Stimulated activated CD8-positive, alpha-beta memory T cell treated with anti-CD3 and anti-CD28 coated beads, Interleukin-7, amount 100 ng/mL, for 1 hour (primary cell): ENCODE measurements at places on chromosomes 6 and 20.
A peak's percentile ranks its signal among the peaks of the same experiment; 100 is the strongest.

DNA sequence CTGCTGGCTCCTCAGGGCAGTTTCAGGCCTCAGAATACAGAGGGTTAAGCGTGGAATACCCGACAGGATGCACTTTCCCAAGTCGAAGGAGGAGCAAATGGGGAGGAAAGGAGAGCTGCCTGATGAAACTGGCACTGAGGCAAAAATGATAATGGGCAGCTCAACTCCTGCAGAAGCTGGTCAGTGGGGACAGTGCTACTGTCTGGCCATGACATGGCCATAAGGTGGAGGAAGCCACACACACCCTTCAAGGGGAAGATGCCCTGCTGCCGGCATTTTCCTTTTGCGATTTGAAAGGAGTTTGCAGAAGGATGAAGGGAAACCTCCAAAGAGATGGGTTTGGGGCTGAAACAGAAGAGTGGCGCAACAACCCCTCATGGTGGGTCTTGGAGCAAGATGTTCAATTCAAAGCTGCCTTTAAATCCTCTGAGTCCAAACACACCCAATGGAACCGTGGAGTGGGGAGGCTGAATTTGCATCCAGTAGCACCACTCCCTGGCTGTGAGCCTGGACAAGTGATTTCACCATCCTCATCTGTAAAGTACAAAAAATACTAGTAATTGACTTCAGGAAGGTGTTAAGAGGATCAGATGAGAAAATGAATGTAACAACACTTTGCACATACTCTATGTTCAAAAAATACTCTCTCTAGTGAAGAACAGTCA is 3.2 kb downstream of the ADIG start:
- no peak for DNase-seq

DNA sequence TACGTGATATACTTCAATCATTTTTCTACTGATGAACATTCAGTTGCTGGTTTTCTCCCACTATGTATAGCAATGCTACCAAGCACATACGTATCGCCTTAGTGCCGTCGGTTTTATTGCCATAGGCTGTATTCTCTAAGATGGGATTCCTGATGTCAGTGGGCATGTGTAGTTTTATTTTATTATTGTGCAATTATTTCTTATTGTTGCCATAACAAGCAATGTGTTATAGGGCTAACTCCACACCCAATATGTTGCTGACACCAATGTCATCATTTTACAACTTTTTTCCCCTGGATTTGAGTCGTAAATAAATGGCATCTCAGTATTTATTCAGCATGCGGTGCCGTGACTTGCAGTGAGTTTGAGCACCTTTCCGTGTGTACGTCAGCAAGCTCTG is 10.8 kb upstream of the DACT2 start:
- DNase-seq, result no peak

DNA sequence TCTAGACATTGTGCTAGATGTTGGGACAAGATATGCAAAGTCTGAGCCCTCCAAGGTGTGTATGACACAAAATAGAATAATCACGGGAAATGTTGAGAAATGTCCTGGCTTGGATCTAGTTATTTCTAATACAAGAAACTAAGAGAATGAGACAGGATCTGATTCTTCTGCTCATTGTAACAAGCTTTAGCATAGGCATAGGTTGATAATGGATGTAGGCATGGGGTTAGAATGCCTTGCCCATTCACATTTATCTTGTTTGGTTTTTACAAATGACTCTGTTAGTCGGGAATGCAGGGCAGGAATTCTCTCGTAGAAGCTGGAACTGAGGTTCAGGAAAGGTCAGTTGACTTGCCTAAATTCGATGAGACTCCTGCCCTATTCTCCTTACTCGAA is 1.5 kb upstream of the SLC26A8 start:
- DNase-seq, result no peak

GRCh38 chr6:43838276-43839036 is 68.4 kb downstream of the VEGFA start:
- no peak for DNase-seq

- no peak for DNase-seq
These were observed at the start of gene ZBTB46 for GRCh38 chr20:63830841-63831588. TSS of gene ZBTB46 (minus strand) at chr20:63831264. CDS start at chr20:63790757, 40,507 bp downstream.

GRCh38 chr6:43608310-43608763 is 20.7 kb downstream of the GTPBP2 start:
- DNase-seq, result peak; percentile 20

DNA sequence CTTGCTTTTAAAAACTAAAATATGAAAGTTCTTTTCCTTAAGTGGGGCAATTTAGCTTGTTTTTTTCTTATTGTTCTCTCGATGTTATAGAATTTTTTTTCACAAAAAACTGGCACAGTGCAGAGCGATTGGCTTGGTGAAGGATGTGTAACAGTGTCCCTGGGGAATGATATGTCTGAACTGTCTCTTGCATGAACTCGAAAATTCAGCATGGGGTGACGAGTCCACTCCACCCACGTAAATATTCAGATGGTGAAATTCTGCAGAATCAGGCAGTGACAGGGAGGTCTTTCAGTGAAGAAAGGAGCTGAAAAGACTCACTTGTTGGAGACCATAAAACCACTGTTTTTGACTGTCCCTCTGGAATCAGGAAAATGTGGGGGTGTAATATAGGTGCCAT is 505.3 kb downstream of the MMUT start:
- DNase-seq, result no peak

DNA sequence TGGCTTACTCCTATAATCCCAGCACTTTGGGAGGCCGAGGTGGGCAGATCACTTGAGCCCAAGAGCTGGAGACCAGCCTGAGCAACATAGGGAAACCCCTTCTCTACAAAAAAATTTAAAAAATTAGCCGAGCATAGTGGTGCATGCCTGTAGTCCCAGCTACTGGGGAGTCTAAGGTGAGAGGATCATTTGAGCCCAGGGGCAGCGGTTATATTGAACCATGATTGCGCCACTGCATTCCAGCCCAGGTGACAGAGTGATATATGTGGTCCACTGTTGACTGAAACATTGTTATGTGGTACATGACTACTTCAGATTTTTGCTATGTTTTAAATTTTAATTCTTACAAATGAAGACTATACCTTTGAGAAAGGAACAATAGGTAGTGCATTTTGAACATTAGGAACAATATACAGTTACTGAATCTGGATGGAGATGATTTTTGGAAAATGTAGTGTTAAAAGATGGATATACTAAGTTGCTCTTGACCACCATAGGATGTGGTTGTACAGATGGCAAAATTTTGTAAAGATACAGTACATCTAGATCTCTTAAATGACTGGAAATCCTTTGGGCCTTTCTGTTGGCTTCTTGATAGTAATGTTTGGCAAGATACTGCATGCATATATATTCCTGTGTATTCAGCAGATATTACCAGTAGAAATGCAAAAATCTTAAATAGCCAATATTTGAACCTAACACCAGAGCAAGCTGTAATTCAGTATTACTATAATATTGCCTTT is 35.9 kb downstream of the MAPK14 start:
- no peak for DNase-seq

GRCh38 chr6:30006170-30007131 is 54.6 kb upstream of the POLR1H start:
- DNase-seq, result no peak

- no peak for DNase-seq
These were observed 60.0 kb downstream of the JARID2 start for GRCh38 chr6:15305909-15306308.

DNA sequence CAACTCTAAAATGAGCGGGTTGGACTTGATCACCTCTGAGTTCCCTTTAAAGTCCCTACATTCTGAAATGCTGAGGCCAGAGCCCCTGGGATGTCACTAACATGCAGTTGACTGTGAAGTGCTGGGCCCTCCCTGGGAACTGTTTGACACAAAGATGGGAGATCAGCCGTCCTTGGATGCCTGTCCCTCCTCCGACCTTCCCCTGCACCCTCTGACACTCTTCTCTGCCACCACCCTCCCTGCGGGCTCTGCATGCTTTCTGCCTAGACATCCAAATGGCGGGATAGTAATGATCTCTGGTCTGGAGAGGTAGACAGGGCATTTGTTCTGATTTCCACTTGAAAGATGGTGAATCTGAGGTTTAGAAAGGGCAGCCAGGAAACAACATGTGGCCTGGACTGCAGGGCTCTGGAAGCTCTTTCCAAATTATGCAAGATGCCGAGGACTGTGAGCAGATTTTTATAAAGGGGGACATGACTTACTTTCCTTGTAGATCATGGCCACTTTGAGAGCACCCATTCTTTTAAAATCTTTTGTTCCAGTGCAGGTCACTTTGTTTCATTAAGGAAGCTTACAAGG is 113.2 kb downstream of the ZDHHC14 start:
- DNase-seq, result no peak

DNA sequence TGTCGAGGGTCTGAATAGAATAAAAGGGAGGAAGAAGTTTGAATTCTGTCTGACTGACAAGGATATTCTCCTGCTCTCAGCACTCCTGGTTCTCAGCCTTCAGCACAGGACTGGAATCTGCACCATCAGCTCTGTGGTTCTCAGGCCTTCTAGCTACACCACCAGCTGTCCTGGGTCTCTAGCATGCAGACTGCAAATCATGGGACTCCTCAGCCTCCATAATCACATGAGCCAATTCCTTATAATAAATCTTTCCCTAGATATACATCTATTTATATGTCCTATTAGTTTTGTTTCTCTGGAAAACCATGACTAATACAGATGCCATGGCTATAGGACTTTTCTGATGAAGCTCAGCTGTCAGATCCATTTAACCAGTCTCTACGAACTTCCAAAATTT is 132.8 kb upstream of the ECI2 start:
- no peak for DNase-seq

DNA sequence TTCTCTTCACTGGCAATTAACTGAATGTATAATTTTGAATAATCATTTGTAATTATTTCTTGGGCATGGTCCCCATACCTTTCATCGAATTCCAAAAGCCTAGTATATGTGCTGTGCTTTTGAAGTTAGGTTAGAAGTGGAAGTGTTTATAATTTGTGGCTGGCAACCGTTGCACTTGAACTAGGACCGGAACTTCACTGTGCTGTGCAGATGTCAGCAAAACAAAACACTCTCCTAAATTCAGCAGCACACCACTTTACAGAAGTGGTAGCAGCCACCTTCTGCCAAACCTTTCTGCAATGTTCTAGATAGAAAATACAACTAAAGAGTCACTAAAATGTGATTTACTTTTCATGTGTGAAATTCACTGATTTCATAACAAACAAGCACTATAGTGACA is 111.9 kb downstream of the FAM83B start:
- no peak for DNase-seq
